ENCODE measurements at places on chromosomes 5 and 9.

- peak; percentile 61 for DNase-seq
These were observed 784 bp downstream of the NLN start for GRCh38 chr5:65722575-65723403.

- no peak for DNase-seq
These were observed 112.7 kb upstream of the IQGAP2 start for GRCh38 chr5:76290321-76290757.

GRCh38 chr5:111584651-111585050, 72.3 kb upstream of the STARD4 start:
- no peak for DNase-seq

- no peak for DNase-seq
These were observed 56.5 kb upstream of the JADE2 start for GRCh38 chr5:134468921-134469400.

GRCh38 chr5:135069016-135069770, 35.2 kb upstream of the PITX1 start:
- DNase-seq, result no peak

- DNase-seq, result no peak
These were observed 288.1 kb upstream of the EFNA5 start for GRCh38 chr5:107958861-107959260.

Measured in right hindlimb (tissue), 1 donor.